ENCODE measurements at places on chromosomes 6 and 20.
A peak's percentile ranks its signal among the peaks of the same experiment; 100 is the strongest.

DNA sequence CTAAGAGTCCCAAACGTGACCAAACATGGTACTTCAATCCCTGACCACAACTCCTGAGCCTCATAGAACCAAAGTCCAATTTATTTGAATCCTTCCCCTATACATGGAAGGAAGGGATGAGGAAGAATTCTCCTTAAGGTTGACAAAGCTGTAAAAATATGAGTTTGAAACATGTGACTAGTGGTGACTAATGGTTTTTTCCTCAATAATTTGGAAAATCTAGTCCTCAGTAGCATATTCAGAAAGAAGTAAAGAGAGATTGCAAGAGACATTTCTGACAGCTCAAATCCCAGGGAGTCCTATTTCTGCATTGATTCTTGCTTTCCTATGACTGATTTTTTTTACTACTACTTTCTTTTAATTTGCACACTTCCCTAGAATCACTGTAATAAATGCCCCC lies 443.7 kb downstream of the FRK start:
- DNase-seq, result no peak

DNA sequence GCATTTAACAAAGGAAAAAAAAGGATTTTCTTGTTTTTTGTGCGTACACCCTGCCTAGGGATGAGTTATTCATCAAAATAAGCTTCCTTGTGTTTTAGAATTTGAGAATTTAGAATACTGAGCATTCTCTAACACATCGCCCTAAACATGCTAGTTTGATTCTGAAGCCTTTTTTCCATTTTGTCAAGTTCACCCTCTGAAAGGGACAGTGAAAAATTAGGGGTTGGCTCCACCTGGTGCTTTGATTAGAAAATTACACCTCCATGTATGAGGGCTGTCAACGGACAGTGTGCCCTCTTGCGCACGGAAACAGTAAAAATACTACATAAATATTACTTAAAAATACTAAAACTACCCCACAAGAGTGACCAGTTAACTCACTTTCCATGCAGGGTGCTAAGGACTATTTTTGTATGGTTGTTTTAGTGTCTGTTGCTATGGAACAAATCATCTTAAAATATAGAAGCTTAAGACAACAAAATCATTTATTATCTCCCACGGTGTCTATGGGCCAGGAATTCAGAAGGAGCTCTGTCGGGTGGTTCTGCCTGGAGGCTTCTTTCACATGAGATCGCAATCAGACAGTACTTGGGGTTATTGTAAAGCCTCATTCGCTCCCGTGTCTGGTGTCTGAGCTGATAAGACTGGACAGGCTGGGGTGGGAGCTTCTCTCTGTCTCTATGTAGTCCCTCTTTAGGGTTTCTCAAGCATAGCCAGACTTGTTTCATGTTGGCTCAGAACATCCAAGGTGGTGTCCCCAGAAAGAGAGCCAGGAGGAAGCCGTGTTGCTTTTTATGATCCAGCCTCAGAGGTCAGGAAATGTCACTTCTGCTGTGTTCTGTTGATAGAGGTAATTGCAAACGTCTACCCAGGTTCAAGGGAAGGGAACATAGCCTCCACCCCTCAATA lies 41.1 kb upstream of the TMEM170B start:
- DNase-seq, result peak; percentile 88

DNA sequence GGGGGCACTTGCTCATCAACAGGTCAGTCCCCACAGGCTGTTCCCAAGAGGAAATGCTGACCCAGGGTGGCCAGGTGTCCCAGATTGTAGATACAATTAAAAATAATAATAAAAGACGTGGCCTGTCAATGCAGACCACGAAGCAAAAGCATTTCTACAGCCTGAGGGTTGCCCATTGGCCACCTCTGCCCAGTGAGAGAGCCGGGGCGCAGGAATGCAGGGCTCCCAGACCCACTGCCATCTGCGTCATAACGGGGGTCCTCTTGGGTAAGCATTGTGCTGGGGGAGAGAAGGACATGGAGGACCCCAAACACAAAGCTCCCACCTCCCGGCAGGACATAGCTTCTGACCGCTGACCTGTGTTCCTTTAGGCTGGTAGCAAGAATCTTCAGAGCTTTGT lies 22.9 kb upstream of the AFDN start:
- DNase-seq, result no peak

GRCh38 chr20:54438166-54438565 lies 37.2 kb upstream of the DOK5 start:
- no peak for DNase-seq

GRCh38 chr6:168524571-168525001 lies 83.6 kb downstream of the SMOC2 start:
- DNase-seq, result no peak

- DNase-seq, result no peak
Observed at GRCh38 chr6:7591770-7592169, 1.8 kb downstream of the SNRNP48 start.

- DNase-seq, result peak; percentile 27
Observed at GRCh38 chr6:167898673-167899311, 72.1 kb downstream of the AFDN start.

DNA sequence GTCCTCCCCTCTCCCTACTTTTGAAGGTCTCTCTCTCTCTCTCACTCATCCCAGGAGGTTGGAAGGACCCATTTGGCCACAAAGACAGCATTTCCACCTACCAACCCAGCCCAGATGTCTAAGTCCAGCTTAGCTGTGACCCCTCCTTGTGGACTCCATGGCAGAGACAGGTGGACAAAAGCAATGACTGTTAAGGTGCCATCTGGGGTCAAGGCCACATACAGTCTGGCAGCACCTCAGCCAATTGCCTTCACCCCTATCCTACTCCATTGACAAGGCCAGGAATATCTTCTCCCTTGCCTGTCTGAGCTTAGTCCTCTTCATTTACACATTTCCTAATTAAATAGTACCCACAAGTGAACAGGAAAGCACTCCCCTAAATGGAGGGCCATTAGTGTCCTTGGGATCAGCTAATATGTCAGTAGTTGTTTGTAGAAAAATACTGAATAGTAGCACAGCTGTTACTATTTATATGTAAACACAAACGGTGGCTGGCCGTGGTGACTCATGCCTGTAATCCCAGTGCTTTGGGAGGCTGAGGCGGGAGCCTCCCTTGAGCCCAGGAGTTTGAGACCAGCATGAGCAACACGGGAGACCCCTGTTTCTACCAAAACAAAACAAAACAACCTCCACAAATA lies 28.8 kb downstream of the GCM1 start:
- DNase-seq, result no peak

DNA sequence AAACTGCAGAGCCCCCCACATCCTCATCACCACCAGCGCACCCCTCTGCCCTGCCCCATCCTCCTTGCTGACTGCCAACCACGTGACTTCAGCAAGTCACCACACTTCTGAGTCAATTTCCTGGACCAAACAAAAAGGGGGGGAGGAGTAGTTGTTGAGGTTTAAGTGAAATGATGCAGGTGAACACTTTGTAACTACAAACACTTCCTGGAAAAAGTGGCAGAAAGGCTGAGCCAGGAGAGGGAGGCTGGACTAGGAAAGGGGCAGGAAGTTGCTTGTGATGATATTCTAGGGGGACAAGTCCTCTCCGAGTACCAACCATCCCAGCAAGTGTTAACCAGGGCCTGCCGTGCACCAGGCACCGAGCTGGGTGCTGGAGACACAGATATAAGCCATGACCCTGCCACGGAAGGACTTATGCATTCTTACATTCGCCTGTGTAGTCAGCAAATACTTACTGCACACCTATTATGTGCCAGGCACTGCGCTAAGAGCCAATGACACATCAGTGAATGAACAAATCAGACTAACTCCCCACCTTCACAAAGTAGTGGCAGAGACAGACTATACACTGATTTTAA lies 67.3 kb downstream of the PREX1 start:
- peak; percentile 90 for DNase-seq
